Anterior cingulate cortex (tissue), 58 donors: ENCODE measurements at places on chromosomes 2 and 18.
A peak's percentile ranks its signal among the peaks of the same experiment; 100 is the strongest.

DNA sequence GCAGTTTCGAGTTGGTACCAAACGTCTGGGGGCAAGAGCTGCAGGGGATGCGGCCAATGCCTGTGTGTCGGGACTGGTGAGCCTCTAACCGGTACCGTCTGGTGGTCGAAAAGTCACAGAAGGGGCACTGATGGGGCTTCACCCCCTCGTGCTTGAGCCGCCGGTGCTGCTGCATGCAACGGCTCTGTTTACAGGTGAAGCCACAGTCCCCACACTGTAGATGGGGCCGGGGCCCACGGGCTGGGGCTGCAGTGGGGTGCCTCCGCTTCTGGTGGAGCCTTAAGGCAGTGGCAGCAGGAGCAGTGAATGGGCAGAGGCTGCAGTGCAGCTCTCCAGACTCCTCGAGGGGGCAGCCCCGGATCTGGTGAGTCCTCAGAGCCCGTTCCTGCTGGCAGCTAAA lies 16.6 kb downstream of the ZNF142 start:
- no peak for DNase-seq

DNA sequence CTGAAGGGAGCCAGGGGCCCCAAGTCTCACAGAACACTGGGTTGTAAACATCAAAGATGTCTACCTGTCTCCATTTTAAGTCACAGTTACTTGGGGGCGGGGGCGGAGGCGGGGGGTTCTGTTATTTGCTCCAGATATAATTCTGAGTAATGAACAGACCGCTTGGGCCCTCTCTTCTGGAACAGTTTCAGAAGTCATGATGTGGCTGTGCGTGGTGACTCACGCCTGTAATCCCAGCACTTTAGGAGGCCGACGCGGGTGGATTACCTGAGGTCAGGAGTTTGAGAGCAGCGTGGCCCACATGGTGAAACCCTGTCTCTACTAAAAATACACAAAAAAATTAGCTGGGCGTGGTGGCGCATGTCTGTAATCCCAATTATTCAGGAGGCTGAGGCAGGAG lies 157.9 kb upstream of the APCDD1 start:
- no peak for DNase-seq

DNA sequence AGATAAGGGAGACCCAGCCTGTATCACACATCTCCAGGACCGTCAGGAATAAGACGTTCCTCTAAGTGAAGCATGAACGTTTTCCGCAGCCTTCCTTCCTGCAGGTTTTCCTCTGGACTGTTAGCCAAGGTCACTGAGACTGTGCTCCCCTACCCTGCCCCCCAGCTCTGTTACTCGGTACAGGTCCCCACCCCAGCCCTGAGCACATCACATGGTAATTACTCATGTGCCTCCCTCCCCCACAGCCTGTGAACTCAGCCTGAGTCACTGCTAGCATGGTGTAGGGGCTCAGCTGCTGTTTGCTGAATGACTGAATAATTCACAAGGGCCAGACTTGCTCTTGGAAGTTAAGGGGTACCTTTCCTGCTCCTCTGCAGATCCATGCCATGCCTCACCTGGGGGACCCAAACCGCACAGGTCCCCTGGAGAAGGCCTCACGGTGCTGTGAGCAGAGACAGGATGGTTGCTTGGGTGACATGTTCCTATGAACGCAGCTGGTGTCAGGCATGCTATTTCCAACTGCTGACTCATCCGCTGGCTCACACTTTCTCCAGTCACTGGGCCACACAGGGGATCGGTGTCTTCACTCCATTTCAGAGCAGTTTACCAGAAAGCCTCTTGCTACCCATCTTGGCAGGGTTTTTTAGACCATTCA lies 88.2 kb downstream of the PLB1 start:
- DNase-seq, result peak; percentile 67

DNA sequence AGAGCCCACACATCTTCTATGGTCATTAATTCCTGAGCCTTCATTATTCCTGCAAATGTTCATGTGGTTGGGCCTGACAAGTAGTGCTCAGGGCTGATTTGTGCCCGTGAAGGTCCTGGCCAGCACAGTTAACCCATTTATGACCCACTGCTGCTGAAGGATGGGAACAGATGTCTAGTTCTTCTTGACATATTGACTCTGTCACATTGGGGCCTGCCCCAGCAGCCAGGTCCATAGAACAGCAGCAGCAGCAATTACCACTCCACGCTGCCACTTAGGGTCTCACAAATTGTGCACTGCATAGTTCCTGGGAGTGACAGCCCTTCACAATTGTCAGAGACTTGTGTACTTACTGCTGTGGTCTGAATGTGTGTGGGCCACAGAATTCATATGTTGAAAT lies 442.3 kb upstream of the RGPD4 start:
- no peak for DNase-seq

- DNase-seq, result no peak
These were observed 131.1 kb downstream of the AFF3 start for GRCh38 chr2:100011272-100011731.

GRCh38 chr2:240662681-240663080 lies 20.0 kb downstream of the AQP12B start:
- DNase-seq, result no peak

DNA sequence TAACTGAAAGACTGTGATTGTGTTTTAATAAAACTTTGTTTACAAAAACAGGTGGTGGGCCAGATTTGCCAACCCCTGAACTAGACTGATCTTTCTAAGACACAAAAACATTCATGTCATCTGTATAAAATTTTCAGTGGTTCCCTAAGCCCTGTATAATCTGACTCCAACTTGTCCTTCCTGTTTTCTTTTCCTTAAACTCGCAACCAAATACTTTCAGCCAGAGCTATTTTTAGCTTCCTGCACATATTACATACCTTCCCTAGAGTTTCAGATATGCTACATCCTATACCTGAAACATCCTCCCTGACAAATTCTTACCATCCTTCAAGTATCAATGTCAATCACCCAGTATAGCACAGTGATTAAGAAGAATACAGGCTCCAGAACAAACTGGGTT lies 4.8 kb downstream of the GCFC2 start:
- no peak for DNase-seq

DNA sequence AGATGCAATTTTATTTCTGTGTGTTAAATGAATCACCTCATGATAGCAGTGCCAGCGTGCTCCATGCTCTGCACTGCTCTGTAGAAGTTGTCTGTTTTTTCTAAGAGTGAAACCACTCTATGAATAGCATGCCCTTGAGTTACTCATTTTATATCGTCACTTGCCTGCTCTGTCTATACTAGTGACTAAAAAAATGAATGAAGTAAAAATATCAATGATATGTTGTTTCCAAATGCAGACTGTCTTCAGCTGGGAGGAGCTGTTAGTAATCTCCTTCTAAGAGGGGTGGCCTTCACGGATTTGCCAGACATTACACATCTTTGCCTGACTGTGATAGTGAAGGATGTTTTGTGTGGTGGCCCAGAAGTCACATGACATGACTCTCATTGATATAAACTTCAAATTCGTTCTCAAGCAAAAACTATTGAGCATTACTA lies 852.1 kb downstream of the CNTNAP5 start:
- no peak for DNase-seq

- DNase-seq, result peak; percentile 65
These were observed 20.8 kb downstream of the DBI start for GRCh38 chr2:119387381-119388129.

DNA sequence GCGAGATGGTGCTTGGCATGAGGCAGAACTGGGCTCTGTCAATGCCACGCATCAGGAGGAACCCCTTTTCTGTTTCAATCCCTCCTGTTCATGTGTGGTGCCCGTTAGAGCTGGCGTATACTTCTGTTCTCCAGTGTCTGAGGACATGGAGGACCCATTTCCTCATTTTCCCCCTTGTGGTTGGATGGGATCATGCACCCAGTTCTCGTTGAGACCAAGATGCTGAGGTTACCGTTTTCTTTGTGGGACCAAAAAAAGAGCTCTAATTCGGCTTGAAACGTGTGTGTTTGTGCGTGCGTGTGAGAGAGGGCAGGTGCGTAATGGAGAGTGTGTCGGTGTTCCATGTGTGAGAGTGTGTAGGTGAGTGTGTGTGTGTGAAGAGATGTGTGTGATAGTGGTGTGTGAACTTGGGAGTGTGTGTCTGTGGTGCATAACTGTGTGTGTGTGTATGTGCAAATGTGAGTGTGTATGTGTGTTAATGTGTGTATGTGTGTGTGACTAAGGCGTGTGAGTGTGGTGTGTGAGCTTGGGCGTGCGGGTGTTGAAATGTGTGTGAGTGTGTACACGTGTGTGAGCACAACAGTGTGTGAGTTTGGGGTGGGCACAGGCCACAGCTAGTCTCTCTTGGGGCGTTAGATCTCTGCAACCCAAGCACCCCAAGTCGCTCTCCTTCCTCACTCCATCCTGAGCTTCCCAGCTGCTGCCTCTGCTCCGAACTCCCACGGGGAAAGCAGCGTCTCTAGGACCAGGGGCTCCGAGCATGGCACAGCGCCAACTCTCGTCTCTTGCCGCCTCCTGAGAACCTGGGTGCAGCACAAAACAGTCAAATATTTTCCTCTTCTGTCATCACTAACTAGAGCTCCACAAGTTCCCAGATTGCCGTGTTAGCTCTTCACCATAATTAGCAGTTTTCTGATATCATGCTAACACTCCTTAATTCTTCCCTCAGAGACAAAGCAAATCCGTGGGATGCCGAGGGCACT lies 75.8 kb downstream of the LONRF2 start:
- DNase-seq, result peak; percentile 2

GRCh38 chr2:233400341-233400740 lies 46.0 kb downstream of the DGKD start:
- no peak for DNase-seq

- DNase-seq, result no peak
These were observed 44.1 kb upstream of the CYRIA start for GRCh38 chr2:16709769-16710168.

GRCh38 chr18:61752973-61753372 lies 139.8 kb downstream of the RNF152 start:
- DNase-seq, result no peak

DNA sequence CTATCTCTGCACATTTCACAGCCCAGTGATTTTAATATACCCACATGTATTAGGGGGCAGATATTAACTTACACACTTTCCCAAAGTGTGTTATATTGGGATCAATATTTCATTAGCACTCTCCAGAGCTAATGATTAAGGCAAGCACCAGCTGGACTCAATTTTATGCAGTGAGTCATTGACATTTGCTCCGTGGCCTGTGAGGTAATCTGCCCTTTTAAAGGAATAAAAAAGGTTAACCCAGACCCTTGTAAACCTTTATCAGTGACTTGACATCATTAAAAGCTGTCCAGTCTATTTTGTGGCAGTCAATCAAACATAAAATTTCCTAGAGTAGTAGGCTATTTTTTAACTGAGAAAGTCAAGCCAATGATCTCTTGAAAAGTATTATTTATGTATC lies 1870.4 kb upstream of the CELF4 start:
- DNase-seq, result no peak

DNA sequence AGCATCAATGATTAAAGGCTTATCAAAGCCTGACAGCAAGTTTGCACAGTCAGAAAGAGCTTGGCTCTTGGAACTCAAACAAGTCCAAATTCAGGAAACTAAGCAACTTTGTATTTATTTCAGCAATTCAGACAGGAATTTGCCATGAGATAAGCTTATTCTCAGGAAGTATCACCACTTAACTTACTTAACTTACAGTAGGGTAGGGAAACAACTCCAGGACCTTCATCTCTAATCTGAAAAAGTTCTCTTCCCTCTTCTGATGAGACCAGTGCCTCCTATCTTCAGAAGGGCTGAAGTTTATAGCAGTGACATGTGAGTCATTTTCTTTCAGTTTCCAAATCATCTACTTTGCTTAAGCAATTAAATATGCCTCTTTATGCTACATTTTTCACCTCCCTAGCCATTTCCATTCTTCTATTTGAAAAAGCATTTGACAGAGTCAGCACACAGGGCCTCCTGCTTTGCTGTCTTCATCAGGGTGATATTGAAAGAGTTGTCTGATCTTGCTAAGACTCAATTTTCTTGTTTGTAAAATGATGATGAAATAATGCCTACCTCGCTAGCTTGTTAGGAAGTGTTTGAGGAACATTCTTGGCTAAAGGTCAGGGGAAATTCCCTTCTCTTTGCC lies 389.5 kb downstream of the RND3 start:
- DNase-seq, result no peak

GRCh38 chr2:99698896-99699295 lies 209.1 kb upstream of the REV1 start:
- DNase-seq, result no peak

GRCh38 chr2:228312172-228312571 lies 130.7 kb upstream of the SPHKAP start:
- no peak for DNase-seq

DNA sequence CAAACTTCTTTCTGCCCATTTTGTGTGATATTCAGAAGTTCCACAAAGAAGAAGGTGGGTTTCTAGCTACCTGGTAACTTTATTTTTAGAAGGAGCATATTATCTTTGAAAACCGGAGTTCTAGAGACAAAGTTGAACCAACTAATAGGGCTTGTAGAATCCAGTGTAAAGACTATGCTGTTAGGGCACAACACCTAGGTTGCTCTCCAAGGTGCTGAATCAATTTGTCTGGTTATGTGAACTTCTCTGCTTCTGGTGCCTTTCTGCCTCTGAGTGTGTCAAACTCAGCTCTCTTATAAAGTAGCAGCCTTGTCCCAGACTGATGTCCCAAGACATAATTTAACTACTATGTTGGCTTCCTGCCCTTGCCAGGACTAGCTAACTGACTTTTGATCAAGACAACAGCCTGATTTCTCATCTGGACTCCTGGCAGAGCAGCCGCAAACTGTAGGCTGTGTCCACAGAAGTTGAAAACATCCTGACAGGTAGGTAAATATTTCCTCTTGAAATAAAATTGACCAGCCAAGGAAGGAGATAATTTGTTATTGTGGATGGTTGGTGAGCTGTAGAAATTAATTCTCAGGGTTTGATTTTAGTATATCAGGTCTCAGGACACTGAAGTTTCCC lies 119.4 kb downstream of the CYRIA start:
- no peak for DNase-seq

GRCh38 chr2:238496756-238497609 lies 70.3 kb downstream of the ASB1 start:
- DNase-seq, result no peak

DNA sequence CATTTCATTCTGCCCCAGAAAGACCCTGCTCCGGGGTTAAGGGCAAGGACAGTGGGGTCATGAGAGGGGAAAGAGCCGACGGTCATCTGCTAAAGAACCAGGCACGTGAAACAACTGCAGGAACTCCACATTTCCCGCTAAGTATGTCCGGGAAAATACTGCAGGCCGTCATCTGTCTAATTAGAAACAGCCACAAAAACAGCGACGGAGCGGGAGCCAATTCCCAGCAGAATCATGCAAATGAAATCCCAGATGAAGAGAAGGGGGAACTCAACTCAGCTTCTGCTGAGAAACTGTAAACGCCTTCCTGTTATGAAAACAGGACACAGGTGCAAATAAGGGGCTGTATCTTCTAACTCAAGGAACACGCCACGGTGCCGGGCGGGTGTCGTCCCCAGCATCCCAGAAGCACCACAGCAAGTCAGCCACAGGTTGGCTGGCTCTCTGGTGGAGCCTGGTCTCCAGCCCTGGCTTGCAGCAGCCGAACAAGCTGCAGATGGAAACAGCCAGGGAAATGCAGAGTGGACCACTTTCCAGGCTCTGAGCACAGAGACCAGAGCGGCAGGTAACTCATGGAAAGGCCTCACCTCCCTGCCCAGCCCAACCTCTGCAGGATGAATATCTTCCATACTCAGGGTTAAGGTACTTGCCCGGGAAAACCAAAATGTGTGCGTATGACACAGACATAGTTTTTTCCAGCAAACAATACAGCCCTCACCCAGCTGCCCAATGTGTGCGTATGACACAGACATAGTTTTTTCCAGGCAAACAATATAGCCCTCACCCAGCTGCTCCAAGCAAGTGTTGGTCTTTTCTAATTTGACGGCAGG lies 28.9 kb downstream of the PXDN start:
- no peak for DNase-seq
